ENCODE measurements at places on chromosomes 13 and 19.

GRCh38 chr13:59771272-59771671 lies 392.5 kb downstream of the DIAPH3 start:
- peak; percentile 61 for DNase-seq

DNA sequence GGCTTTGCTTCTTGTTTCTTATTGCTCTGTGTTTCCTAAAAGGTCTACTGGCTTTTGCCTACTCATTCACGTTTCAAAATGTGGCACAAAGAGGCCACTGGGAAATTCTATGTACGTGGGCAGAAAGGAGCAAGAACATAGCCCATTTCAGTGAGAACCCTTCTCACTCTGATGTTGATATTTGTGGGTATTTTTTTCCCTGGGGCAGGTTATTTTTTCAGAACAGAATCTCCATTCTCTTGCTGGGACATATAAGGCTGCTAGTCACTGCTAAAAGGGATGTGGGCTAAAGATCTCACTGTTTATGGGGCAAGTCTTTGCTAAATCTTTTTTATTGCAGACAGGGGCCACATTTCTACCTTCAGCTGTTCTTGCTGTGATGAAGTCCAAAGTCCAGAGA lies 27.1 kb downstream of the EDNRB start:
- no peak for DNase-seq

GRCh38 chr13:86383151-86383550 lies 583.9 kb upstream of the SLITRK6 start:
- no peak for DNase-seq

GRCh38 chr19:13122275-13122878 lies 4.3 kb downstream of the NACC1 start:
- DNase-seq = no peak

DNA sequence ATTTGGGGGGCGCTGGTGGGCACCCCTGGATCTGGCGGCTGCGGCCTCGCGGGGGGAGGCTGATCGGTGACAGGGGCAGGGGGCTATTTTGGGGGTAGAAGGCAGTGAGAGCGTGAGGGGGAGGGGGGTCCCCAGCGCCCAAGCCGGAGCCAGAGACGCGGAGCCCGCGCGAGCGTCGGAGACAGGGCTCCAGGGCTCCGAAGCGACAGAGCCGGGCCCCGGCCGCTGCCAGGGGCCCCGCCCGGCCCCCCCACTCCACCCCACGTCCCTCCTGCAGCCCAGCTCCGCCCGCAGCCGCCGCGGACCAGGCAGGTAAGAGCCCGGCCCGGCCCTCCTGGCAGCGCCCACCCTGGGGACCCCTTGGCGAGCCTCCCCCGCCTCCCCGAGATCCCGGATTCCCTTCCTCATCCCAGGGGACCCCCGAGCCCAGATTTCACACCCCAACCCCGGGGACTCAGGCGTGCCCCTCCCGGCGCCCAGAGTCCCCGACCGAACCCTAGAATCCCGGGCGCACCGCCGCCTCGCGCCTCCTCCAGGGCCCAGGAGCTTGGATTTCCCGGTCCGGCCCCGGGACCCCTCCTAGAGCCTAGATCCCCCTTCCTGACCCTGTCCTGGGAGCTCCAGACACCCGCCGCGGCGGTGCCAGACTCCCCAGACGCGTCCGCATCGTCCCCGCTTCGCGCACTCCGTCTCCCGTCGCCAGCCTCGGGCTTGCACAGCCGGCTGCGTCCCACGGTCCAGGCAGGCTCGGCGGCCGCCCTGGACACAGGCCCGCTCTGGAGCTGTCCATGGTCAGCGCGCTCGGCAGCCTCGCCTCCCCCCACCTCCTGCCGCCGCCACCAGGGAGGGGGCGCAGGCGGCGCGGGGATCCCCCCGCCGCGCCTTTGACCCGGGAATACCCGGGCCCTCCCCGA lies at the start of gene PPFIA3:
Gene PPFIA3 (plus strand): TSS at position 134 of the 914 bp plus-strand sequence. CDS start 8,330 bp downstream, outside the sequence.
- peak; percentile 60 for DNase-seq

GRCh38 chr13:30744056-30744680 lies 8.8 kb downstream of the ALOX5AP start:
- DNase-seq = no peak

DNA sequence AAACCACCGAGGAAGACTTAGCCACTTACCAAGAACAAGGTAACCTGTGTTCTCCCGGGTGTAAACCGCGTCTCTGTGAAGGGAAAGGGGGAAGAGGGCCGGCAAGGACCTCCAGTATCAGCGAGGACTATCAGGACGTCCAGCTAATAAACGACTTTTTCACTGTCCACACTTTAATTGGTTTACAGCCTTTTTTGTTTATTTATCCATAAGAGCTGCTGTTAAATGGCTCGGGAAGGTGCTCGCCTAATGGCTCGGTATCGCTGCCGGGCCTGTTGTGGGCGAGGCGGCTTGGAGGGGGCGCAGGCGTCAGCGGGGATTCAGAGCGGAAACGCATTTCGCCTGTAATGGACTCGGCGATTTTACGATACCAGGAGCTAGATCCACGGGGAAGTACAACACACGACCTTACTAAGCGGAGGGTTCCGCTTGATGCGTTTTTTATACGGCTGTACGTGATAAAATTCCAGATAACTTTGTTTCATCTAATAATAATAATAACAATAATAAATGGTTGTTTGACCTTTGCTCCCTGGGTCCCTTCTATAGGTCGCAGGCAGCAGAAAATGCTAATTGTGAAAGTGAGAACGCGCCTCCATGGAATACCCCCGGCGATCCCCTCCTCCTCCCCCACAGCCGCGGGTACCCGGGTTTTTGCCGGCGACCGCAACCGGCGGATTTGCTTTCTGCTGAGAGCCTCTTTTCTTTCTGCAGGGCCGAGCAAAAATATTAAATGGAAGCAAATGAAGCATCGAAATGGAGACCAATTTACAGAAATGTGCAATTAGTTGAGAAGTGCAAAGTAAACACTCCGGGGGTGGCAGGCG lies 2.5 kb upstream of the PDX1 start:
- DNase-seq = no peak

All from fibroblast of skin of scalp (primary cell).